ENCODE measurements at places on chromosomes 12 and 14.
A peak's percentile ranks its signal among the peaks of the same experiment; 100 is the strongest.

- DNase-seq: no peak
These were observed 8.2 kb upstream of the CRADD start for GRCh38 chr12:93668919-93669418.

DNA sequence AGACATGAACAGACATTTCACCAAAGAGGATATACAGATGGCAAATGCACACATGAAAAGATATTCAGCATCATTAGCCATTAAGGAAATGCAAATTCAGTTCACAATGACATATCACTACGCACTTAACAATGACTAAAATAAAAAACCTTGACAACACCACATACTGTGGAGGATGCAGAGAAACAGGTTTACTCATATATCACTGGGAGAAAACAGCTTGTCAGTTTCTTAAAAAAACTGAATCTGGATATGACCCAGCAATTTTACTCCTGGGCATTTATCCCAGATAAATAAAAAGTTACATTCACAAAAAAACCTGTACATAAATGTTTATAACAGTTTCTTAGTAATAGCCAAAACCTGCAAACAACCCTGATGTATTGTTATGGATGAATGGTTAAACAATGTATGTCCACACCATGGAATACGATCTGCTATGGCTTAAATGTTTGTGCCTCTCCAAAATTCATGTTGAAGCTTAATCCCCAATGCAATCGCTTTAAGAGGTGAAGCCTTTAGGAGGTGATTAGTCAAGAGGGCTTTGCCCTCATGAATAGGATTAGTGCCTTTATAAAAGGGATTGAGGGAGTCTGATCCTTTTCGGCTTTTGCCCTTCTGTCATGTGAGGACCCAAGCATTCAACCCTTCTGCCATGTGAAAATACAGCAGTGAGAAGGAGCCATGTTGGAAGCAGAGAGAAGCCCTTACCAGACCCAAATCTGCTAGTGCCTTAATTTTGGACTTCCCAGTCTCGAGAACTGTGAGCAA, 36.0 kb upstream of the PPP4R3A start:
- DNase-seq: no peak

- no peak for DNase-seq
These were observed 40.0 kb upstream of the NAP1L1 start for GRCh38 chr12:76124456-76124855.

GRCh38 chr12:49662998-49663843, 39.9 kb downstream of the PRPF40B start:
- peak; percentile 90 for DNase-seq

DNA sequence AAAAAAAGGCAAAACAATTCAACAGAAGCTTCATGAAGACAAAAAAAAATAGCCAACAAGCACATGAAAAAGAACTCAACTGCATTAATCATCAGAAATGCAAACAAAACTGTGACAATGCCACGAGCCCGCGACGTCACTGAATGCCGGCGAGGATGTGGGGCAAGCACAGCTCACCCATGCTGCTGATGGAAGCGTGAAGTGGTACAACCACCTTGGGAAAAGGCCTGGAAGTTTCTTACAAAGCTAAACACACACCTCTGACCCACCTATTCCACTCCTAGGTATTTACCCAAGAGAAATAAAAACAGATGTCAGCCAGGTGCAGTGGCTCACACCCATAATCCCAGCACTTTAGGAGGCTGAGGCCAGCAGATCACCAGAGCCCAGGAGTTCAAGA, 10.5 kb downstream of the BTBD6 start:
- no peak for DNase-seq

DNA sequence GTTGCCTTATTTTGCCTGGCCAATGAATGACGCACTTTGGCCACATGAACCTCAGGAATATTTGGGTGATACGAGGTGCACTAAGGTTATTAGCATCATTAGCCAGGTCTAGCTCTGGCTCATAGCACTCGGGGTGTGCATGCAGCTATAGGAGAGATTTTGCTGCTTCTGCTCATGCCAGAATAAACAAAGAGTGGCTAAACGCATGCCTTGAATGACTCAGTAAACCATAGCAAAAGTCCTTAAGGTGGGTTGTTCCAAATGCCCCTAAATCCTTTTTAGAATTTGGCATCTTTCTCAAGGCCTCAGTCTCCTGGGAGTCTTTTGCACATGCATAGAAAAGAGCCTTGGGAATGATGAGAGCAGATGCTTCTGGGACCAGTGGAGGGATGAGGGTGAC, 343.7 kb upstream of the FKBP4 start:
- DNase-seq: no peak

DNA sequence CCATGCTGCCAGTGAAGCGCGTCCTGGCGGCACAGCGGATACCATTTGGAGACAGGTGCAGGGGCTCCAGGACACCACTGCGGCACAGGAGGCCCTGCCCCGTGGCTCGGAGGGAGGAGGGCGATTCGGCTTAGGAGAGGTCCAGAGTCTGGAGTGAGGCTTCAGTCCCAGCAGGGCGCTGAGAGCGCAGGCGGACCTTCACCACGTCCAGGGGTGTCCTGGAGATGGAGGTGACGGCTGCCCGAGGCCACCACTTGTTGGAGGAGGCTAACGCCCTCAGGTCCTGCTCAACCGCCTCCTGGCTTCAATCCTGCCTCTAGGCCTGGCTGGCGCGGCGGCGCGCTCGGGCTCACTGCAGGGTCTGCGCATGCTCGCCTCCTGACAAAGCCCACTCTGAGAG, 45.7 kb downstream of the EIF2S3B start:
- no peak for DNase-seq

- DNase-seq: no peak
These were observed 209.9 kb upstream of the HMGA2 start for GRCh38 chr12:65614259-65614889.

GRCh38 chr14:103545915-103546651, 16.4 kb downstream of the BAG5 start:
- DNase-seq: no peak

DNA sequence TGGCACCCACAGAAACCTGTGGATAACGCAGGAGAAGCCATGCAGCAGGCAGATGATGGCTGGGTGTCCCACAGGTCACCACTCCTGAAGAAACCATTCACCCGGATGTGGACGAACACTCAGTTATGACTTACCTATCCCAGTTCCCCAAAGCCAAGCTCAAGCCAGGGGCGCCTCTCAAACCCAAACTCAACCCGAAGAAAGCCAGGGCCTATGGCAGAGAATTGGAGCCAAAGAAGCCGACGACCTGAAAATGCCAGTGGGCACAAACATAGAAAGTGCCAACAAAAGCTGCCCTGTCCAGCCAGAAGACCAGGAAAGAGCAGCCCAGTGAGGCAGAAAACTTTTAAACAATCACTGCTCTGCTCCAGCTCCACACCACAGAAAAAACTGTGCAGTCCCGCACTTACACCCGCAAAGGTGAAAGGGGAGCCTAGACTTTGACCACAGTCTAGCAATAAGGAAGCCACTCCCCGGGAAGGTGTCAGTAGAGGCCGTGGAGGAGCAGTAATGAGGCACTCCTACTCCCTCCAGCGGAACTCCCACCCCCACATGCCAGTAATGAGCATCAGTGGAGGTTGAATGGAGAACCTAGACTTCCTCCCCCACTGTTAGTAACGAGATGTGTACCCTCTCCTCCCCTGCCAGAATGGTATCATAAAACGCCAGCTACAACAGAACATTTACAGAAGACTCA, 6.0 kb upstream of the ACVRL1 start:
- DNase-seq: no peak

GRCh38 chr14:98189062-98189461, 1082.9 kb downstream of the BCL11B start:
- peak; percentile 80 for DNase-seq

DNA sequence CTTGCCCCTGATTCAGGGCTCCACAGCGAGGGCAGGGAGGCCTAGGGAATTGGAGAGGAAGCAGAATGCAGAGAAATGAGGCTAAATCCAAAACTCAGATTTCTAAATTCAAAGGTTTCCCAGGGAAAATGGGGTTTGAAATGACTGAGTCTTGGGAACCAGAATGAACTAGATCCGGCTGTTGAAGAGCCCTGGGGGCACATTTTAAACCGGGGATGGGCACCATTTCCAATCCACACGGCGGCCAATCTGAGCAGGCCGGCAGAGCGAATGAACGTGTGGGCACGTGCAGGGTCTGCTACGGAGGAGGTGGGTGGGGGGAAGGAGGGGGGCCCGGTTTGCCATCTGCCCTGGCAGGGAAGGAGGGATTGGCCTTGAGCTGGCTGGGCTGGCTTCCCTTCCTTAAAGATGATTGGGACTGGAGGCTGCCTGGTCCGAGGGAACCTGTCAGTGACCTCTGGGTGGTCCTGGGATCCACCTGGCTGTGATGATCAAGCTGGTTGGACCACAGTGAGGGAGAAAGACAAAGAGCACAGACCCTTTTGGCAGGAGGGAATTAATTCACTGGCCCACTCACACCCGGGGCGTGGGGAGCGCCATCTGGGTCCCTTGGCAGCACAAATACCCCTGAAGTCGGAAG, 161.0 kb downstream of the RBM19 start:
- no peak for DNase-seq

- no peak for DNase-seq
These were observed 406 bp downstream of the IL23A start for GRCh38 chr12:56339158-56339422.

DNA sequence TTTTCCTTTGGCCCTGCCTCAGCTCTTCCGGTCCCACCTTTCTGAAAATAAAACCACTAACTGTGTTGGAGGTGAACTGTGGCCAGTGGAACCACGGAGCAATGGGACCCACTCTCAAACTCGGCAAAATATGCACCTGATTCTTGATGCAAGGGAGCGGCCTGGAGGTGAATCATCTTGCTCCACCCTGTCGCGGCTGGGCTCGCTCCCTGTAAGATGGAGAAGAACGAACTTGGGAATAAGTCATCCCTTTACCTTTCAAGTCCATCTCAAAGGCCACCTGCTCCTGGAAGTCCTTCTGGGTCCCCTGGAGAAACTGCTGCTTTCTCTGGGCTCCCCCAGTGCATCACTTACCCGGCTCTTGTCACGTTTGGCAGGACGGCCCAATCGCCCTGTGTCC, 309.9 kb downstream of the BCL11B start:
- no peak for DNase-seq

GRCh38 chr12:107903341-107904061, 129.0 kb downstream of the ASCL4 start:
- DNase-seq: peak; percentile 84

GRCh38 chr12:11748903-11749302, 99.4 kb downstream of the ETV6 start:
- DNase-seq: no peak

DNA sequence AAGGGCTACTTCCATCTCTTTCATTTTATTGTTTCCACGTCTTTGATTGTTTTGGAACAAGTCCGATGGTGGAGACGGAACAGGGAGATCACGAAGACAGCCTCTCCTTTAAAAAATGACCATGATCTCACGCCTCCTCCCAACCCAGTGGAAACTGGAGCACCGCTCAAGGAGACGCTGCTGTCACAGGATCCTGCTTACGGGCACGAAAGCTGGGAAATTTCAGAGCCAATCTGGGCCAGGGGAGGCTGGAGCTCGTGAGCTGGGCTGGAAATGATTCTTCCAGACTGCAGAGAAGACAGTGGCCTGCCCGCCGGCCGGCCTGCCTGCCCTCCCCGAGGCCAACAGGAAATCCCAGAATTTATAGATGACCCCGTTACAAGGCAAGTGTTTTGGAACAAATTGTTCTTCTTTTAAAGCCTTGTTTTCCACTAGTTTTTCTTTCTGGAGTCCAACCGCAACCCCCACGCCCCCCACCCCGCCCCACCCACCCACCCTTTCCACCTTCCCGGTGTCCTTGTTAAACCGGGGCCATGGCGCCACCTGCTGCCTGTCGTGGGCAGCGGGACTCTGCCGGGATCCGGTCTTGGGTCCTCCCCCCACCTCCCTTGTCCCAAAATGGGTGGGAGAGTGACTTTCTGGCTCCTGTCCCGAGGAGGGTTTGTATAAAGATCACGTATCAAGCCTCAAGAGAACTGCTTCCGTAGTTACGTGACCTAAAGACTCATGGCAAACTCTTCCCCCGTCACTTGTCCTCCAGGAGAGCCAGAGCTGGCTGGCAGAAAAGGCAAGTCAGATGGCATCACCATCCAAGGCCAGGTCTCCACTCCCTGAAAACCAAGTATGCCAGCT, 40.3 kb downstream of the MAP1LC3B2 start:
- DNase-seq: peak; percentile 69

DNA sequence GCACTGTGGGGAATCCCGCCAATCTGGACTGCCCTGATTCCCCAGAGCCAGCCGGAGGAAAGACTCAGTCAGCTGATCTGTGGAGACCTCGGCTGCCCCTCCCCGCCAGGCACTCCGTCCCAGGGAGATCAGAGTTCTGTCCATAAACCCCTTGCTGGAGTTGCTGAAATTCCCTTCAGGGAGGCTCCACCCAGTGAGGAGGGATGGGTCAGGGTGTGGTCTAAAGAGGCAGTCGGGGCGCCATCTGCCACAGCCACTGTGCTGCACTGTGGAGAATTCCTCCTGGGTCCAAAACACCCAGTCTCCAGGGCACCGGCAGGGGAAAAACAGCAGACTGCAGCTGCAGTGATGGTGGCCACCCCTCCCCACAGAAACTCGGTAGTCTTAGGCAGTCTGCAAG, 1922.3 kb upstream of the FLRT2 start:
- no peak for DNase-seq

DNA sequence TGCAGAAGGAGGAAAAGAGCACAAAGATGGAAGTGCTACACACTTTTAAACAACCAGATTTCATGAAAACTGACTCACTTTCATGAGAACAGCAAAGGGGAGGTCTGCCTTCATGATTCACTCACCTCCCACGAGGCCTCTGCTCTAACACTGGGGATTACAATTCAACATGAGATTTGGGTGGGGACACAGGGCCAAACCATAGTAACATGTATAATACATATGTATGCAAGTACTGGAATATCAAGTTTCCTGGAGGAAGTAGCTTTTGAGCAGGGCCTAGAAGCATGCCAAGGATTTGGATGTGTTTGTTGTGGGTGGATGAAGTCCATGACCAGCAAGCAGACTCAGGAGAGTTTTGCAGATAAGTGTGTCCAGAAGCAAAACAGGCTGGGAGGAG, 409.0 kb downstream of the RGS6 start:
- DNase-seq: no peak

GRCh38 chr12:55037351-55037987, 17.7 kb downstream of the NEUROD4 start:
- DNase-seq: no peak

DNA sequence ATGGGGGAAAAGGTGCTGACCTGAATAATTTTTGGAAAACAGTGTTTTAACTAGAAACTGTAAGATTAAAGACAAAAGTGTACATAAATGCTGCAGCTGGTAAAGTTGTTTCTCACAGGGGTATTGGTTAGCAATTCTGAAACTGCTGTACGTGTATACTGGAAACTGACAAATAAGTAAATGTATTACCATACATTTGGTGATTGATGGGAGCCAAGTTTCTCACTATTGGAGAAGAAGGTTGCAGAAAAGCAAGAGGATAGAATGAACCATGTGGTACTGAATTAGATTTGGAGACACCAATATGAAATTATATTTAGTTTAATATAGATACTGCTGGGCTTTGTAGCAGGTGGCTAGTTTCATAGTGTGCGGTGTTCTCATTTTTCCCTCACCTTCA, 19.6 kb upstream of the FBXO33 start:
- DNase-seq: no peak

- DNase-seq: no peak
These were observed 37.4 kb downstream of the GNPTAB start for GRCh38 chr12:101793401-101793800.
